ENCODE measurements at places on chromosomes 13 and 19. TPM values are rescaled to one million over a fixed set of nuclear protein-coding genes. Genes with fewer than 3 reads are reported as not detected.

Gene LRRC4B
- not detected for total RNA-seq

Gene ZAR1L
- not detected for total RNA-seq

Gene DCLK1
- 2.0 TPM for total RNA-seq

Gene SIGLEC12
- not detected for total RNA-seq

Gene ZNF460
- 27.9 TPM for total RNA-seq

Gene VAV1
- total RNA-seq = not detected

Gene KRTDAP
- not detected for total RNA-seq

Gene ONECUT3
- total RNA-seq = not detected

Gene FFAR3
- not detected for total RNA-seq

Gene PLK5
- total RNA-seq = not detected

Gene IL4I1
- total RNA-seq = 12.5 TPM

Gene ZNF587
- total RNA-seq = 19.6 TPM

Gene ZNF540
- total RNA-seq = not detected

Gene ZNF497
- 1.5 TPM for total RNA-seq

Gene LYPD3
- 0.27 TPM for total RNA-seq

Gene GSX1
- not detected for total RNA-seq

Gene BBC3
- 1.9 TPM for total RNA-seq

Gene YIF1B
- total RNA-seq = 114 TPM

Gene KIRREL2
- total RNA-seq = 0.17 TPM

Gene CABP5
- total RNA-seq = 2.8 TPM

Gene RGL3
- total RNA-seq = 2.5 TPM

Gene OR4F17
- total RNA-seq = not detected

Gene APLP1
- 51.5 TPM for total RNA-seq

Gene DIAPH3
- total RNA-seq = 17.2 TPM

Gene CEACAM20
- total RNA-seq = not detected
